ENCODE measurements at places on chromosomes 1 and 21.

DNA sequence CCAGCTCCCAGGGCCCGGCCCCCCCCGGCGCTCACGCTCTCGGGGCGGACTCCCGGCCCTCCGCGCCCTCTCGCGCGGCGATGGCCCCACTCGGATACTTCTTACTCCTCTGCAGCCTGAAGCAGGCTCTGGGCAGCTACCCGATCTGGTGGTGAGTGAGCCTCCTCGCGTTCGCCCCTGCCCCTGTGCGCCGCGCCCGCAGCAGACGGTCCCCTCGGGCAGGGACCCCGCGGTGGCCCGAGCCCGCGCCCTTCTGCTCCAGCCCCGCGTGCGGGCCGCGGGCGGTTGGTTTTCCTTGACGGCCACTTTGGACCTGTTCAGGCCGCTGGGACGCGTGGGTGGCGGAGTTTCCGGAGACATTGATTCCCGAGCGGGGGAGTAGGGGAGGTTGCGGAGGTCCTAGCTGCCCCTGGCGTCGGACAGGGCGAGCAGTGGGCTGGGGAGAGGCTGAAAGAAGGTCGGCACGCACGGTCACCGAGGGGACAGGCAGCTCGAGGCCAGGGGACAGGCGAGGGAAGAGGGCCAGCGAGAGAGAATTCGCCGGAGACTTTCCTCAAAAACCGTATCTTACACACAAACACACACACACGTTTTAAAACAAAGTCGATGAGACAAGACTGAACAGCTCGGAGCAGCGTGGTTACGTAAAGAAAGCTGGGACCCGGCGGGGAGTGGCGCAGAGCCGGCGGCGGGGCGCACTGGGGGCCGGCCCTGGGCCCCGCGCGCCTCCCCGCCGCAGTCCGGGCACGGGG lies 427 bp downstream of the WNT3A start:
- DNase-seq, result peak; percentile 85

DNA sequence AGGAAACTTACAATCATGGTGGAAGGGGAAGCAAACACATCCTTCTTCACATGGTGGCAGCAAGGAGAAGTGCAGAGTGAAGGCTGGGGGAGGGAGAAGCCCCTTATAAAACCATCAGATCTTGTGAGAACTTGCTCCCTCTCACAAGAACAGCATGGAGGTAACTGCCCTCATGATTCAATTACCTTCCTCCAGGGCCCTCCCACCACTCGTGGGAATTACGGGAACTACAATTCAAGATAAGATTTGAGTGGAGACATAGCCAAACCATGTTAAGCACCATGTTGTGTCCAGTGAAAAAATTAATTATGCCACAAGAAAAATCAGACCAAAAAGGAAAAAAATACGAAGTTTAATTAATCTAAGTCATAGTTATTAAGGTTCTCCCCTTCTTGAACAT lies 109.5 kb downstream of the CLDN17 start:
- no peak for DNase-seq

DNA sequence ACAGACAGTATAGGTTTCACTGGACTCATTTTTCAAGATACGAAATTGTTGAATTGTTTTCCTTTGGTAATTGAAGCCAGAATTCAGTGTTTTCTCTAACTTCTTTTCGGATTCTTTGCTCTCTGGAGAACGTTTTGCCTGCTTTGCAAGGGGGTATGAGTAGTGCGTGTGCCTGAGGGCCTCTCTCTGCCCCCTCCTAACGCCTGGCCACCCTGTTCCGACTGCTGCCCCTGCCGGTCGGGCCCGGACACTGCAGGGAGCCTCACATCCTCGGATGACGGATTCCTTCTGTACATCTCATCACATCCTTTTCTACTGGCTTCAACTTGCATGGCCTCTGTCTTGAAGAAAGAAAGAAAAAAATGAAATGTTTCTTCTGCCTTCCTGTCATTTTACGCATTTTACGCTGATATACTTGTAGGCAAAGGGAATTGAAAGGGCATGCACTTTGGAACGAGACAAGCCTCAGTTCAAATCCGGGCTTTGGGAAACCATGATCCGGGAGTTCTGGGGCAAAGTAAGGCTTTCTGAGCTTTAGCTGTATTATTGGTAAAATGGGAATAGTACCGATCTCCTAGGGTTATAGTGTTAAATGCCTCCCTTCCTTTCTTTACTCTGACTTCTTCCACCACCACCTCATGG lies 65.1 kb downstream of the DISC1 start:
- DNase-seq, result peak; percentile 56

- no peak for DNase-seq
Measured at GRCh38 chr1:15858069-15858670, 10.7 kb downstream of the SPEN start.

DNA sequence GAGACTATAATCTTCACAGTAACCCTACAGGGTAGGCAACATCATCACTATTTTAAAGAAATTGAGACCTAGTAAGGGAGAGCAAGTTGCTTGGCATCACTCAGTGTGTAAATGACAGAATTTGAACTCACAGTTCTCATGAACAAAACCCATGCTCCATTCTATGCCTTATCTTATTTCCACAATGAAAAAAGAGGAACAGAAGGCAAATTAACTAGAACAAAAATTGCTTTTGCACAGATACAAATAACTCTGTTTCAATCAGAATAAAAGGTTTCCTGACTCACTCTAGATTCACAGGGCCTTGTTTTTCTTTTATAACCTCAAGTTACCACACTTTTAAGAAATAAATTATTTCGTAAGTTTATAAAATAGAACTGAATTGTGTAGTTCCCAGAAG lies 90.1 kb downstream of the UCHL5 start:
- no peak for DNase-seq

GRCh38 chr1:61071205-61072130 lies 10.9 kb upstream of the NFIA start:
- no peak for DNase-seq

DNA sequence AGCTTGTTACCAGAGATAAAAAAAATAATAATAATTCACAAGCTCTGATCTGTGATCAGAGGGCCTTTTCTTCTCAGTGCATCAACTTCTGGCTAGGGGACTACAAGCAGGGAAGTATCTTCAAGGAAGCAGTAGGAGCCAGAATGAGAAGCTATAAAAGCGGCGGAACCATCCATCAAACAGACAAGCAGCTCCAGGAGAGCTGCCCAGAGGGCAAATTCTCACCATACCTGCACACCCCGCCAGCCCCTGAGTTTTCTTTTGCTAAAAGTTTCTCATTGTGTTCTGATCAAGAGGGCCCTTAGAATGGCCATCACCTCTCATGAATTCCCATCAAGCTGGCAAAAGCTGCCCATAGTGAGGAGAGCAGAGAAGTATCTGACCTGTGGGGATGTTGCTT lies 99.4 kb downstream of the SMYD2 start:
- DNase-seq, result no peak

Data from 8988T (cell line).